ENCODE measurements at places on chromosomes 1 and 21.
A peak's percentile ranks its signal among the peaks of the same experiment; 100 is the strongest.

DNA sequence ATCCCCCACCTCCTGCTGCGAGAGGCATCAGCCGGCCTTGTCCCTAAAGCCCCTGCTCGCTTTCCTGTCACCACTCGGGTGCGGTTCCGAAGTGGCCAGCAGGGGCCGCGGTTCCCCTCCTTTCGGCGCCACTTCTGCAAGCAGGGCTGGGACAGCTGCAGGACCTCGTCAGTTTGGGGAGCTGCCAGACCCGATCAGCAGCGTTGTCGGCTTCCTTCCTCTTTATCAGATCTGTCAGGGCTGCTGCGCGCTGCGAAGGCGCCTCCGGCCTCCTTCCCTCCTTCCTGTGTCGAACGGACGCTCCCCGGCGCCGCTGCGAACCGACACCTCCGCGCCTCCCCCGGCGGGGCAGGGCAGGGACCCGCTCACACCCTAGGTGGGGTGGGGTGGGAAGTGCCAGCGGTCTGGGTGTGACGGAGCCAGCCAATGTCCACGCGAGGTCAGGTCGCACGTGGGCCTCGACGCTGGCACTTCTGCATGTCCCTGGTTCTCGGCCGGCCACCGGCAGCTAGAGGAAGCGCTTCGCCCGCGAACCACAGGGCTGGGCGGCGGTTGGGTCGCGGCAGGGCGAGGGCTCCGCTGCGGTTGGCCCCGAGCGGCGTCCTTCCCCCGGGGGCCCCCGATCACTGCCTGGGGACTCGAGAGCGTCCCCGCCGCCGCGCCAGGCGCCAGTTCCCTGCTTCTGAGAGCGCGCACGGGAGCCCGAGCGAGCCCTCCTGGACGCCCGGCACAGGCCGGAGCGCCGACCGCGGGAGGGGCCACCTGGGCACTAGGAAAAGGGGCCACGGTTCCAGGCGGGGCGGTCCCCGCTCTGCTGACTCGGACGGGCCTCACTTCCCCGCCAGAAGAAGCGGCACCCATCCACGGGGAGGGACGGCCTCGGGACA is 81.8 kb downstream of the RUNX3 start:
- DNase-seq = peak; percentile 91

GRCh38 chr1:183476081-183476480 is 3.8 kb downstream of the SMG7 start:
- DNase-seq = no peak

DNA sequence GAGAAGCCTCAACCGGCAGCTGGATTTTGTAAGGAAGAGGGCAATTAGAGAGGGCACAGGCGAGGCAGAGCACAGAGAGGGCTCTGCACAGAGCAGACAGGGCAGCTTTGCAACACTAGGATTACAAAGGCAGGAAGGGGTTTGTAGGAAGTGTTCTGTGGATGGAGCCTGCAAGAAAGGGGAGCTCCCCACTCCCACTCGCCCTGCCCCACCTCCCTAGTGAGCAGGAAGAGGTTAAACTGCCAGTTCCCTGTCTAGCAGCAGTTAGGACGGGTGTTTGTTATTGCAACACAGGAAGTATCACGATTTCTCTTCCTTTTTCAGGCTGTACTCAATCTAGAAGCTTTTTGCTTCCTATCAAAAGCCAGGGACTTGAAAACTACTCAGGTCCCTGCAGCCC is 63.3 kb upstream of the LRRC8D start:
- DNase-seq = no peak

- no peak for DNase-seq
Measured at GRCh38 chr21:29604076-29604475, 305.4 kb downstream of the BACH1 start.

GRCh38 chr1:43220905-43221778 is 48.6 kb upstream of the TMEM125 start:
- no peak for DNase-seq

DNA sequence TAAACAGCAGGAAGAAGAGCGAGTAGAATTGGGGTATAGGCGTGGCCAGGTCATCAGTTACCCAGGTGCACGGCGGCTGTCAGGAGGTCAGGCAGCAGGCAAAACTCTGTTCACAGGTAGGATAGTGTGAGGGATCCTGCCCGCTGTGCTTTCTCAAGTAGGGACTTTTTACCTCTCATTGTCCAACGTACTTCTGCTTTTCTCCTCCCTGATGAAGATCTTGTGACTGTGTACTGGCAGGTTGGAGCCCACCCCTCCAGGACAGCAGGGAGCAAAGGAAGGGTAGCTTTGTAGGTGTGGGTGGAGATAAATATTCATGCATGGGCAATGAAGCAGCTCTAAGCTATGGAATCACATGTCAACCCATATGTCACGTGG is 373.5 kb downstream of the KIF26B start:
- DNase-seq = no peak

DNA sequence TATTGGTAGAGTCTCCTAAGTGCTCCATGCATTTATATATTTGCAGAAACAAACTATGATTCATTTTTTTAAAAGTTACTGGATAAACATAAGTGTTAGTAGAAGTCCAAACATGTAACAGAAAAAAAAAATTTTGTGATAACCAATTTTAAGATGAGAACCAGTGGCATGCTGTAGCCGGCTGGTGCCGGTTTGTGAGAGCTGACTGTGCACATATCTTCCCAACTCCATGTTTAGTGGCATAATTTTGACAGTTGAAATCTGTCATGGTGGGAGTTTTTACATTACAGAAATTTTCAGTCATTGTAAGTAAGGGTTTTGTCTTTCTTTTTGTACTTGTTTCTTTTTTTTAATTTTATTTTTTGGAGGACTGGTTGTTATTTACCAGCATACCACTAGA is 141.2 kb downstream of the TTLL7 start:
- no peak for DNase-seq

DNA sequence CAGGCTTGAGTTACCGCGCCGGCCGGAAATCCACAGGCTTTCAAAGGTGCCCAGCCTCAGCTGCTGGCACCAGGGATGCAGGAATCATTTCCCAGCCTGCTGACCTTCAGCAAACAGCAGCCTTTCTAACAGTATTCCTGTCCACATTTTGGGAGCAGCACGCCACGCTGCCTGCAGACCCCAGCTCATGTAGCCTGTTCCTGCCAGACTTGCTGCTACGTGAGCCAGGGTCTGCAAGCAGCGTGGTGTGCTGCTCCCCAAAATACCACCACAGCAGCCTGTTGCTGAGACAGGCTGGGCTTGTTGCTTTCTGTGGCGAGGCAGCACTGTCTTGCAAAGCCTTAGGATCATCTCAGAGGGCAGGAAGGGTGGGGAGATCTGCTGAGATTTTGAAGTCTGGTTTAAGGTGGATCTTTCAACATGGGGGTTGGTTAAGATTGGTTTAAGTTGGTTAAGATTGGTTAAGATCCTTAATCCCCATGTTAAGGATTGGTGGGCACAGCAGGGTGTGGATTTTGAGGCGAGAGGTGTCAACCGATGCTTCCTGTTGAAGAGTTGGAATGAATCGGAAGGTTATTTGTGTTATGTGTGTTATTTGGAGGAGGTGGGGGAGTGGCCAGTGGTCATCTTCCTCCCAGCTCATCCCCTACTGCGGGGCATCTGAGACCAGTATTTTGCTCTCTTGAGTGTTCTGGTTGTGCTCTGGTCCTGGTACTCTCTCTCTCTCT is 12.9 kb downstream of the FAAH start:
- DNase-seq = peak; percentile 27

DNA sequence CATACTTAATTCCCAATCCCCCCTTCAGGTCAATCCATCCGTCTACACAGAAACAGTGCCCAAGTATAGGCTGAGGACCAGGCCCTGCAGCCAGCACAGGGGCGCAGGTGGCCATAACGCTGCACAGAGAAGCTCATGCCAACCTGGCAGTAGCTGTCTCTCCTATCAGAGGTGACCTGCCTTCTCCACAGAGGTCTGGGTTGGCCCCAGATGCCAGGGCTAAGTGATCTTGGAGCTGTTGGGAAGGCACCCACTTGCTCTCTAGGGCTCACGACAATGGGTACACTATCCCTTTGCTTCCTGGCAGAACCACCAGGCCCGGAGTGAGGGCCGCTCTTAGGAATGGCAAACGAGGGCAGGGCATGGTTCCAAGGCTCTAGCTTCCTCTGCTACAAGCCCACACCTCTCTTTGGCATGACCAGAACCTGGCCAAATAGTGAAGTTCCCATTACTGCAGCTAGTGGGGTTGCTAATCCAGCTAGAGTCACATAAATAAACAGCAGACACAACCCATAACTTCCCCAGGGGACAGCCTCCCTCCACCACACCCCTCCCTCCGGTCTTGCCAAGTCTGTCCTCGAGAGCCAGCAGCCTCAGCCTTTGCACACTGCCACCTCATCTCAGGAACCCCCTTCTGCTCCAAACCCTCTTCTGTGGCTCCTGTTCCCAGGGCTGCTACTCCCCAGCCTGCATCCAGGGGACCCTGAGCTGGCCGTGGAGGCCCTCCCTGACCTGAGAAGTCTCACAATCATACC is 113.0 kb downstream of the GLIS1 start:
- no peak for DNase-seq

DNA sequence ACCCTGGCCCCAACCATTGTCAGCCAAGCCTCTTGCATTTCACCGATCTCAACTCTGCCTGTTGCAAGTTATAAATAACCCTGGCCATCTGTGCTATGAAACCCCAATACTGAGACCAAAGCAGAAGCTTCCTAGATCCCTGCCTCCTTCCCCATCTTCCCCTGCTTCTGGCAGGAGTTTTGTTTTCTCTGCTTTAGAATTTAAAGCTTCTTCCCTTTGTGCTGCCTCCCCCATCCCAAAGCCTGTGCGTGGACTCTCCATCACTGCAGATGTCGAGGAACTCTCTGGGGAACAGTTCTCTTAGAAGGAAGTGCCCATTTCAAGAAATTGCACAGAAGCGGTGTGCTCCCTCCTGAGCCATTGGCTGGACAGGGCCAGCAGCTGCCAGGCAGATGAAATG is 17.4 kb upstream of the MYOG start:
- no peak for DNase-seq

DNA sequence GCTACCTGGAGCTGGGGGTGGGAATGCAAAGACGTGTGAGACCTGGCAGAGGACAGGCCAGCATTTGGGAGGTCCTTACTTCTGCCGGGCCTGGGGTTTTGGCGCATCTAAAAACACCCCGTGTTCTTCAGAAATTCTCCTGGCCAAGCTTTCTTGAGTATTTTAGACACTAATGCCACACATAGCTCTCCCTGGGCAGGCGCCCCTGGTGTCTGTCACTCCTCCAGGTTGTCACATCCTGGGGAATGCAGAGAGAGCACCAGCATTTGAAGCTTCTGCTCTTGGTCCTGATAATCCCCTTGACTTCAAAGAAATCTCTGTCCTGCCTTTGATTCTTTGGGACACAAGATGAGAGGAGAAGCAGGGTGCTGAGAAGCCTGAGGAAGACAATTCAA is 6.0 kb downstream of the CAPN9 start:
- no peak for DNase-seq

DNA sequence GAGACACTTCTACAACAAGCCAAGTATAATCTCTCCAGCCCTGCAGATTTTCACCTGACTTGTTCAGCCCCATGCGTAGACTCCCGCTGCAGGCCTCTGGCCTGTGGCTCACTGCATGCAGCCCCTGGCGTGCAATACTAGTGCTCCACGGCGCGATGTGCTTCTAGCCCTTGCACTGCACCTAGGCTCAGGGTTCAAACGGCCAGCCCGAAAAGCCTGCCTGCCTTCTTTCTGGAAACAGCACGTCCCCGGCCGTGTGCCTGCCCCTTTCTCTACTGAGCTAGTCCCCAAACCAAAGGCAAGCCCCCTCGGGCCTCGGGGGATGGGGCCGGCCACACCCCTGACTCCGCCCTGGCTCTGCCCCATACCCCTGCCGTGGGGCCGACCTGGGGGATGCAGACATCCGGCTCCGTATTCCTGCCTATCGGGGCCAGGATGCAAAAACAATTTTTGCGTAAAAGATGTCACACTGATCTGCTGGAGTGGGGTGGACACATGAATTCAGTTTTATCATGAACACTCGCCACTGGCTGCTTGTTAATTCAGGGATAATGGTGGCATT is 26.3 kb upstream of the TRAPPC10 start:
- no peak for DNase-seq

DNA sequence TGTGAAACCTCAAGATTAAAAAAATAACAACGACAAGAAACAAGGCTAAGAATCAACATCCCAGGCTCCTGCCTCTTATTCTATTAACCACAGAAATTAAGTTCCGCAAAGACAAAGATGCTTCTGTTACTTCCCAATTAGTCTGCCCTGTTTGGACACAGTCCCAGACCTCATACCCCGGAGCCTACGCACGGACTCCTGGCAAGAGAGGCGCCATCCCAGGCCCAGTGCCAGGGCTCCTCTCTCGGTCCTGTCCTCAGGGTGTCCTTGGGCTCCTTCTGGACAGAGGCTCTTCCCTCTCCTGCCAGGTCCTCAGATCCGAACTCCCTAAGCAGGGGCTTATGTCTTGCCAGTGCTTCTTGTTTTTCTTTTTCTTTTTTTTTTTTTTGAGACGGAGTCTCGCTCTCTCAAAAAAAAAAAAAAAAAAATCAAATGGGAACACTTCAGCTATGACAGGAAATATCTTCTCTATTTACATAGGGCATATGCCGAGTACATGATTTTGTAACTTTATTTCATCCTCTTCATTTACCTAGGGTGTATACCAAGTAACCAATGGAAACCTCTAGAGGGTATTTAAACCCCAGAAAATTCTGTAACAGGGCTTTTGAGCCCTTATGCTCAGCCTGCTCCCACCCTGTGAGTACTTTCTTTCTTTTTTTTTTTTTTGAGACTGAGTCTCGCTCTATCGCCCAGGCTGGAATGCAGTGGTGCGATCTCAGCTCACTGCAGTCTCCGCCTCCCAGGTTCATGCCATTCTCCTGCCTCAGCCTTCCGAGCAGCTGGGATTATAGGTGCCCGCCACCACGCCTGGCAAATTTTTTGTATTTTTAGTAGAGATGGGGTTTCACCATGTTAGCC is 11.7 kb upstream of the ENO1 start:
- DNase-seq = no peak

DNA sequence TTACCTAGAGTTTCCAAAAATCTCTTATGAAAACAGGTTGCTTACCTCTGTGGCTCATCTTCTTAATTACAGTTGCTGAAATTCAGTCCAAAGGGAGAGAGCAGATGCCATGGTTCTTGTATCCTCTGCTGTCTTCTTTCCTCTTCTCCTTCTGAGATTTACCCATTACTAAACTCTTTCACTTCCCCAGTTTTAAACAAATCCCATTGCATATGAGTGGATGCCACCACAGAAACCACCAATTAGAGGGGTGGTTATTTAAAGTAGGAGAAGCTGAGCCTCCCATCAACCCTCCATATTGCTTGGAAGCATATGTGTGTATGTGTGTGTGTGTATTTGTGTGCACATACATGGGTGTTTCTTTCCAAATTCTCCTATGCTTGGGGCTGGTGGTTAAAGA is 128.5 kb upstream of the KCNK1 start:
- no peak for DNase-seq

- no peak for DNase-seq
Measured at GRCh38 chr1:209493559-209493958, 90.0 kb upstream of the CAMK1G start.

All from NT2/D1 (cell line).